ENCODE measurements at places on chromosomes 3 and 15.
A peak's percentile ranks its signal among the peaks of the same experiment; 100 is the strongest.

GRCh38 chr3:157922614-157923013 lies 183.6 kb downstream of the SHOX2 start:
- DNase-seq: peak; percentile 63
- no peaks in the 10 kb centered on the region for H3K27me3 ChIP-seq
- H3K36me3 ChIP-seq: no peaks in the 10 kb centered on the region
- H3K4me1 ChIP-seq: peaks cover 14% of the 10 kb centered on the region

- no peak overlapping the region for H3K27ac ChIP-seq
- H3K36me3 ChIP-seq: no peaks in the 10 kb centered on the region
- no peaks in the 10 kb centered on the region for H3K4me1 ChIP-seq
- H3K4me3 ChIP-seq: no peak overlapping the region
These were observed 161.2 kb upstream of the NECTIN3 start for GRCh38 chr3:110910346-110910955.

- no peak for DNase-seq
- H3K27ac ChIP-seq: no peak overlapping the region
- H3K4me3 ChIP-seq: no peak overlapping the region
- no peaks in the 10 kb centered on the region for H3K4me1 ChIP-seq
- no peaks in the 10 kb centered on the region for H3K36me3 ChIP-seq
- H3K27me3 ChIP-seq: no peaks in the 10 kb centered on the region
These were observed 186.2 kb upstream of the STT3B start for GRCh38 chr3:31346542-31346979.

DNA sequence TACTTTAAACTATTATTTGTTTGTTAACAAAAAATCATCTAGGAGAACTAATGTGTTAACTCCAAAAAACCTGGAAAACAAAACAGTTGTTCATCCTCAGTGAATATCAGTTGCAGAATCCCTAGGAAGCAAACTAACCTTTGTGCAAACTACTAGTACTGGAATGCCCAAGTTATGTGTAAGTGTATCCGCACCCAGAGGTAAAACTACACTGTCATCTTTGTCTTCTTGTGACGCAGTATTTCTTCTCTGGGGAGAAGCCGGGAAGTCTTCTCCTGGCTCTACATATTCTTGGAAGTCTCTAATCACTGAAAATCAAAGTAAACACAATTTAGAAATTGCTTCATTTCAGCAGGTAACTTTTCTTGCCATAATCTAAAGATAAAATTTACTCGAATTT lies 29.8 kb downstream of the DYNC1LI1 start:
- H3K4me3 ChIP-seq: no peak overlapping the region
- H3K27me3 ChIP-seq: no peaks in the 10 kb centered on the region
- H3K36me3 ChIP-seq: no peaks in the 10 kb centered on the region
- DNase-seq: no peak
- H3K27ac ChIP-seq: no peak overlapping the region

DNA sequence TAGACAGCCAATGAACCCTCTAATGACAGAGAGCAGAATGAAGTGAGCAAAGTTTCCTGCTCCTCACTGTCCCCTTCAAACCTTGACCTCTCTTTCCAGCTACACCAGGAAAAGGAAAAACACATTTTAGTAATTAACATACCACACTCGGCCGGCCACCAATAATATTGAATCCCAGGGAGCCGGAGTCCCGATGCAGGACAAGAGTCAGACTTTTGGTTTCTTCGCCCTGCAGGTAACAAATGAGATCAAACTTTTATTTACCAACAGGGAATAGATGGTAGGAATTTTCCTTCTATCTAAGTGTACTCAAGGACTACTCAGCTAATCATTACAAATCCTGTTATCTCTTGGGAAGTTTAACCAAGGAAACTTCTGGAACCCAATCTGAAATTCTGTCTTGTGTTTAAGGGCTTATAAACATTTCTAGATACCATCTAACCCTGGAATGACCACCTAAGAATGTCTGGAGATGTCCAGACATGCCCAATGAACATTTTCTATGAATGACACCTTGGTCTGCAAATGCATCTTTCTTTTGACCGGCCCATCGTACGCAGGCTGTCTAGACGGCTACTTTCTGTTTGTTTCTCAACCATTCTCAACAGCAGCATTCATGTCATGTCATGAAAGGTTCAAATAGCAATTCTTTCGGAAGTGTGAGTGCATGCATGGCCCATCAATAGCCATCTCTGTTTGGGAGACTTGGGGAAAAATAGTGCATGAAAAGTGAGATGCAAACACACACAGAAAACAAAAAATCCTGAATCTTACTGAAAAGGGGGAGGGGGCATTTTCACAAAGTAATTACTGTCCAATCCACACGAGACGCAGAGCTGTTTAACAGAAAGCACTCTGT lies 16.1 kb downstream of the PDZRN3 start:
- DNase-seq: no peak
- H3K27me3 ChIP-seq: no peaks in the 10 kb centered on the region
- H3K27ac ChIP-seq: no peak overlapping the region
- no peaks in the 10 kb centered on the region for H3K4me1 ChIP-seq
- no peaks in the 10 kb centered on the region for H3K36me3 ChIP-seq

- no peaks in the 10 kb centered on the region for H3K27me3 ChIP-seq
- no peak overlapping the region for H3K4me3 ChIP-seq
- H3K4me1 ChIP-seq: no peaks in the 10 kb centered on the region
These were observed 26.9 kb upstream of the SEC13 start for GRCh38 chr3:10347648-10348403.

- H3K36me3 ChIP-seq: no peaks in the 10 kb centered on the region
- H3K4me3 ChIP-seq: no peak overlapping the region
- no peak overlapping the region for H3K27ac ChIP-seq
- no peaks in the 10 kb centered on the region for H3K27me3 ChIP-seq
- H3K4me1 ChIP-seq: no peaks in the 10 kb centered on the region
These were observed 88.9 kb downstream of the ADAMTS17 start for GRCh38 chr15:100252779-100253417.

- no peak overlapping the region for H3K27ac ChIP-seq
- no peak overlapping the region for H3K4me3 ChIP-seq
- no peaks in the 10 kb centered on the region for H3K27me3 ChIP-seq
- DNase-seq: no peak
These were observed 24.9 kb downstream of the SIAH2 start for GRCh38 chr3:150737874-150738679.

- no peak overlapping the region for H3K4me3 ChIP-seq
- H3K27ac ChIP-seq: no peak overlapping the region
- no peak for DNase-seq
- H3K36me3 ChIP-seq: no peaks in the 10 kb centered on the region
- no peaks in the 10 kb centered on the region for H3K4me1 ChIP-seq
These were observed 188.9 kb downstream of the MEIS2 start for GRCh38 chr15:36911322-36911944.

- peak overlapping the region; percentile 82 for H3K4me3 ChIP-seq
- peaks cover 6% of the 10 kb centered on the region for H3K4me1 ChIP-seq
- DNase-seq: peak; percentile 30
- peak overlapping the region; percentile 46 for H3K27ac ChIP-seq
These were observed 801 bp upstream of the CDAN1 start for GRCh38 chr15:42737529-42738328.

- no peaks in the 10 kb centered on the region for H3K27me3 ChIP-seq
- H3K4me1 ChIP-seq: no peaks in the 10 kb centered on the region
- no peak overlapping the region for H3K4me3 ChIP-seq
- DNase-seq: no peak
These were observed 72.8 kb upstream of the FAN1 start for GRCh38 chr15:30830961-30831360.
